Stimulated activated CD4-positive, alpha-beta T cell treated with anti-CD3 and anti-CD28 coated beads, Interleukin-12 subunit alpha, Interleukin-12 subunit beta, amount 100 ng/mL, for 4 hours (primary cell): ENCODE measurements at places on chromosomes 13 and 19.

DNA sequence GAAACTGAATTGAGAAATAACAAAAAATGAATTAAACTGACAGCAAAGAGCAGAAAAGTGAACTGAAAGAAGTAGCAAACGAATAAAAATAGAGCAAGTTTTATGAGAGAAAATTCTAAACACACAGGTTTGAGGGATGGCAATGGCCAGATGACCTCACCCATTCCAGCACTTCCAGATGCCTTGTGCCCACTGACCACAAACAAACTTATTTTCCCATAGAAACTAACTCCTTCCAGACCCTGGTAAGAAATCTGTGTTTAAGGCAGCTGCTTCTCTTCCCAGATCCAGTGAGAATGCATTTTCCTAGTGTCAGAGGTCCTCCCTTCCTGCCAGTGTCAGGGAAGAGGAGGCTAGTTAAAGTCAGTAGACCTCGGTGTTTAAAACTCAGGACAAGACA lies 51.7 kb downstream of the RXFP2 start:
- DNase-seq = no peak

GRCh38 chr19:16030964-16031871 lies 45.1 kb upstream of the TPM4 start:
- no peak for DNase-seq

DNA sequence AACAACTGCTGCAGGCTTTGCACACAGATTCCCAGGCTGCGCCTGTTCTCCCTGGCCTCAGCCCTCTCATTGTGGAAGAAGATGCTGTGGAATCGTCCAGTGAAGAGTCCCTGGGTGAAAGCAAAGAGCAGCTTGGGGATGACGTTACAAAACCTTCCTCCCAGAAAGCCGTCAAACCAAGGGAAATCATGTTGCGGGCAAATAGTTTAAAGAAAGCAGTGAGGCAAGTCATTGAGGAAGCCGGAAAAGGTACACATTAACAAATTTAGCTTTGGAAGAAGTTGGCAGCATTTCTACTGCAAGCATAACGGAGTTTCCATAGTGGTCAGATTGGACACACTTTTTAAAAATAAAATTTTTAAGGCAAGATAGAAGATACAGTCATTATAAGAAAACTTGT lies 82.9 kb upstream of the AKAP11 start:
- no peak for DNase-seq

DNA sequence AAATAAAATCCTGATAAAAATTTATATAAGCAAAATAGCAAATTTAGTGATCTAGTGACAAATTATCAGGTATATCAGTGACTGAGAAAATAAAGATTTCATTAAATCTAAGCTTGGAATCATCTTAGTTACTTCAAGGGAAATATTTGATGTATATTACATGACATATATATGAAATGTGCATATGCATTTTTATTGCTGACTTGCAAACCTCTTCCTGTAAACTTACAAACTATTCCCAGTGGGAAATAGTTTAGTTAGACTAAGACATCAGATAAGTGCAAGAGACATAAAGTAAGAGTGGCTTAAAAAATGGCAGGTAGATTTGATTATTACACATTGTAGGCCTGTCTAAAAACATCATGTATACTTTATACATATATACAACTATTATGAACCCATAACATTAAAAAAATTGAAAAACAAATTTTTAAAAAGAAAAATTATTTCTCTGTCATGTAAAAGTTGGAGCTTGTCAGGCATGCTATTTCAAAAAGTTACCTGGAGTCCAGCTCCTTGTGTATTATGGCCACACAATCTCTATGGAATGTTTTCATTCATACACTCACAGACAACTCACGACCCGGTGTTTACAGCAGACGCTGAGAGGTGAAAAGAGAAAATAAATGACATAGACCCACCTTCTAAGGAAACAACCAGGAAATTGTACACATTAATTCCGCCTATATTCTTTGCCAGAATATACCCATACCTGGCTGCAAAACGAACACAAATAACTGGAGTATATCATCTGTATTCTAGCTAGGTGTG lies 724.5 kb downstream of the SLITRK6 start:
- no peak for DNase-seq

- no peak for DNase-seq
These were observed 7.9 kb downstream of the MLLT1 start for GRCh38 chr19:6271721-6272410.

- no peak for DNase-seq
These were observed 85.3 kb downstream of the COG6 start for GRCh38 chr13:39740761-39741160.

DNA sequence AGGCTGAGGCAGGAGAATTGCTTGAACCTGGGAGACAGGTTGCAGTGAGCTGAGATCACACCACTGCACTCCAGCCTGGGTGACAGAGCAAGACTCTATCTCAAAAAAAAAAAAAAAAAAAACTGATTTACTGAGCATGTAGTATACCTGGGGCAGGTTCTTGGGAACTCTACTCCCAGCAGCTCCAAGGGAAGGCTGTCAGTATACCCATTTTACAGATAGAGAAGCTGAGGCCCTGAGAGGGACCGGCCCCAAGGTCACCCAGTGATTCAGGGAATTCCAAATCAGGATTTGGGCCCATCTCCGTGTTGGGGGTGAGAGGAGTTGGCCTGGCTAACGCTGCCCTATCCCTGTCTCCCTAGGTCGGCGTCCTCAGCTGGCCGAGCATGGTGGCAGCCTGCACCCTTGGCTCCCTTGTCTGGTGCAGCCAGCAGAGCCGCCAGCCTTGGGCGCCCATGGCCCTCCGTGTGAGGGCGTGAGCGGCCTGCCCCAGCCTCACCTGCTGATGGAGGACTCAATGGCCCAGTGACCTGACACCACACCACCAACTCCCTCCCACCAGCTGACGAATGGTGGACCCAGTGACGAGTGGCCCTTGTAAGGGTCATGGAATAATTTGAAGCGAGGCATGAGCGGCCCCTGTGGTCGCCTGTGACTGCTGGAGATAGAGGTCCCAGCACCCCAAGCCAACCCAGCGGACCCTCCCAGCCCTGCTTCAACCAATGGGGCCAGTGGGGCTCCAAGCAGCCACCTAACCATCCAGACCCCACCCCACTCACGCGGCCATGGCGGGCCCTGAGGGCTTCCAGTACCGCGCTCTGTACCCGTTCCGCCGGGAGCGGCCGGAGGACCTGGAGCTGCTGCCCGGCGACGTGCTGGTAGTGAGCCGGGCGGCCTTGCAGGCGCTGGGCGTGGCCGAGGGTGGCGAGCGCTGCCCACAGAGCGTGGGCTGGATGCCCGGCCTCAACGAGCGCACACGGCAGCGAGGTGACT lies 2.4 kb downstream of the PIK3R2 start:
- DNase-seq = no peak
